Activated CD8-positive, alpha-beta memory T cell treated with anti-CD3 and anti-CD28 coated beads for 1 hour (primary cell): ENCODE measurements at places on chromosomes 5 and 9.

GRCh38 chr5:94066437-94067207, 325.2 kb upstream of the POU5F2 start:
- no peak for DNase-seq

GRCh38 chr5:759781-760362, 24.7 kb downstream of the ZDHHC11B start:
- DNase-seq = no peak

DNA sequence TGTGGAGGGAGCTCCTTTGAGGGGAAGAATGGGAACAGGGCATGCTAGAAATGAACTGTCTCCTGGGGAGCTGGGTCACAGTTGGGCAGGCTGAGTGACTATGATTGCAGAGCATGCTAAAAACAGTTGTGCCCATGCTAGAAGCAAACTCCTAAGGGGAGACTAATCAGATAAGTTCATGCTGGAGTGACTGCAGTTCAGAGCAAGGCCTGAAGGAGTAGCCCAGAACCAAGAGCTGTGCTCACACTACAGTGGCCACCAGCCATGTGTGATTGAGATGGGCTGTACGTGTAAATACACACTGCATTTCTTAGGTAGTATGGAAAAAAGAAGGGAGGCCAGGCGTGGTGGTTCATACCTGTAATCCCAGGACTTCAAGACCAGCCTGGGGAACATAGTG, 10.3 kb upstream of the AK1 start:
- DNase-seq = no peak

DNA sequence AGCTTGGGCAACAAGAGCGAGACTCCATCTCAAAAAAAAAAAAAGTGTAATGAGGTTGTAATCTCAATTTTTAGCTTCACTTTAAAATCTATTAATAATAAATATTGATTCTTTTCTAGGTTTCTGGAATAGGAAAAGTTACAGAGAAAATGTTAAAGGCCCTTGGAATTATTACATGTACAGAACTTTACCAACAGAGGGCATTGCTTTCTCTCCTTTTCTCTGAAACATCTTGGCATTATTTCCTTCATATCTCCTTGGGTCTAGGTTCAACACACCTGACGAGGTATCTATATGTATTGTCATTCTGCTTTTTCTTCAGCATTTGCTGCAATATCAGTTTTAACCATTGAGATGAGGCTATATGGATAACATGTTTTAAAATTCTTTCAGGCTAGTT, 26.6 kb upstream of the ANKDD1B start:
- DNase-seq = no peak

GRCh38 chr9:100573655-100574260, 4.1 kb upstream of the CAVIN4 start:
- DNase-seq = no peak

DNA sequence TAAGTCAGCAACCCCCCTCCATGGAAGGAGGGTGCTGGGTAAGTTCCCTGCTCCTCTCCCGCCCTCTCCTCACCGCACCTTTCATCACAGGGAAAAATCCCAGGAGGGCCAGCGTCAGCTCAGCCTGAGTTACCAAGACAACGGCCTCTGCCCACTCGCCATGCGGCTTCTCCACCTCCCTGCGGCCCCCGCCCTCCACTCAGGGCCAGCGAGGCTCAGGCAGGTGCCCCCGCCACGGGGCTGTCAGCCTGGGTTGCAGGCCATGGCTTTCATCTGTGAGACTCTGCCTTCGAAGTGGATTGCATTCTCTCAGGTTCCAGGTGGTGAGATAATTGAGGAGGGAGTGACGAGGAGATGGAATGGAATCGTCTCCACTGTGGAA, 27.2 kb upstream of the LAMC3 start:
- DNase-seq = no peak
